SK-N-SH (cell line): ENCODE measurements at places on chromosomes 11 and 22. TPM values are rescaled to one million over a fixed set of nuclear protein-coding genes. Genes with fewer than 3 reads are reported as not detected.

Gene SPINDOC
- polyA plus RNA-seq, result 39.2 and 45.0 TPM in 2 replicates

Gene SEPTIN5
- 10.4 and 14.0 TPM in 2 replicates for polyA plus RNA-seq

DNA sequence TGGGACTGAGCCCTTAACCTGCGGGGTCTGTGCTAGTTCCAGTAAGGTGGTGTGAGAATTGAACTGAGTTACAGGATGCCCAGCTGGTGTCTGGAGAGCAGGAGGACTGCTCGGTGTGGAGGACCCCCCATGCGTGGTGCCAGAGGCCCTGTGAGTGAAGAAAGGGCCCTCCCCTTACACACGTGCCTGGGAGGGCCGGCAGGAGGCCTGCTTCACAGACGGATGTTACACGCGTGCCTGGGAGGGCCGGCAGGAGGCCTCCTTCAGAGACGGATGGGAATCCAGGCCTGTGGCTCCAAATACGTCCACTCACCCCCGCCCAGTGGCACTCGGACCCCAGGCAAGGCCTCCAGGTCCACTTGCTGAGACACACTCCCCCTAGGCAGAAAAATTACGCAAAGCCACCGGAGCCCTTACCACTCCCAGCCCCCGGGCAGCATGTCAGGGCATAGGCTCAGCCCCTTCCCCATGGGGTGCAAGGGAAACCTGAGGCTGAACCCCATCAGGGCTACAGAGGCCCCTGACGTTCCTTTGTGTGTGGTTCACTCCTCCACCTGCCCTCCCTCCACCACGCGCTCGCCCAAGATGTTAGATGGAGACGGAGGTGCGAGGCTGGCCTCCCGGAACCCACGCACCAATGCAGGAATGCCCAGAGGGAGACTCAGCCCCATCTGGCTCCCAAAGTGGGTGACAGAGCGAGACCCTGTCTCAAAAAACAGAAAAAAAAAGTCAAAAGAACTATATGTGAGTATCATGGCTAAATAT lies 227.8 kb downstream of the BRD1 start:
- no peaks in the 10 kb centered on the region for H3K4me1 ChIP-seq
- no peaks in the 10 kb centered on the region for H3K36me3 ChIP-seq
- H3K4me3 ChIP-seq, result no peak overlapping the region
- no peak for DNase-seq

DNA sequence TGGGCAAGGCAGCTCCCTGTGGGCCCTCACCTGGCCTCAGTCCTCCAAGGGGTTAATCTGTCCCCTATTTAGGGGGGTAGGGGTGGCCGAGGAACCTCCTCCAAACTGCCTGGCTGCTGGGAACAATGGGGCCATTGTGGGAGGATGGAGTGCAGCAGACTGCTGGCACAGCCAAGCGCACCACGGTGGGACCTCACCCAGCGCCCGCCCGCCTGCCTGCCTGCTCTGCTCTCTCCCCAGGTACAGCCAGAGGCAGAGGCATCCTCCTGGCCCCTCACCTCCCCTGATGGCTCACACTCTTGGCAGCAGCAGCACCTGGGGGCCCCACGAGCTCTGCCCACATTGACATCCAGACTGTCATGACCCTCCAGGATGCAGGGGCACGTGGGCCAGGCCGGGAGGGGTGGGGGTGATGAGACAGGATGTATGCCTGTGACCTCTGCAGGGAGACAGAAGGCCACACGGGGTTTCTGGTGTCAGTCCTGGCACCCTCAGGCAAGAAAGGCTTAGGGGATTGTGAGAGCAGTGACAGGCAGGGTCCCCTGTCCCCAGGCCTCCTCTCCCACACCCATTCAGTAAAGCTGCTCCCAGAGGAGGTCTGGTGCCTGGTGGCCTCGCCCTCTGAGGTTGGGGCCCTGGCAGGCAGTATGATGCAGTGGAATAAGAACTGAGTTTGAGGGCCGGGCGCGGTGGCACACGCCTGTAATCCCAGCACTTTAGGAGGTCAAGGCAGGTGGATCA lies 11.4 kb downstream of the BCL9L start:
- no peak for DNase-seq
- H3K4me3 ChIP-seq, result no peak overlapping the region
- H3K27ac ChIP-seq, result peak overlapping the region; percentile 100
- no peaks in the 10 kb centered on the region for H3K27me3 ChIP-seq
- peaks cover 3% of the 10 kb centered on the region; the same call in 1 of the 2 replicates for H3K36me3 ChIP-seq

- H3K4me3 ChIP-seq, result no peak overlapping the region
- DNase-seq, result no peak
- peak overlapping the region; percentile 83 for H3K27ac ChIP-seq
- peaks cover 43% of the 10 kb centered on the region; the same call in 1 of the 2 replicates for H3K4me1 ChIP-seq
Measured at GRCh38 chr11:45657496-45658260, 7.7 kb downstream of the CHST1 start.

DNA sequence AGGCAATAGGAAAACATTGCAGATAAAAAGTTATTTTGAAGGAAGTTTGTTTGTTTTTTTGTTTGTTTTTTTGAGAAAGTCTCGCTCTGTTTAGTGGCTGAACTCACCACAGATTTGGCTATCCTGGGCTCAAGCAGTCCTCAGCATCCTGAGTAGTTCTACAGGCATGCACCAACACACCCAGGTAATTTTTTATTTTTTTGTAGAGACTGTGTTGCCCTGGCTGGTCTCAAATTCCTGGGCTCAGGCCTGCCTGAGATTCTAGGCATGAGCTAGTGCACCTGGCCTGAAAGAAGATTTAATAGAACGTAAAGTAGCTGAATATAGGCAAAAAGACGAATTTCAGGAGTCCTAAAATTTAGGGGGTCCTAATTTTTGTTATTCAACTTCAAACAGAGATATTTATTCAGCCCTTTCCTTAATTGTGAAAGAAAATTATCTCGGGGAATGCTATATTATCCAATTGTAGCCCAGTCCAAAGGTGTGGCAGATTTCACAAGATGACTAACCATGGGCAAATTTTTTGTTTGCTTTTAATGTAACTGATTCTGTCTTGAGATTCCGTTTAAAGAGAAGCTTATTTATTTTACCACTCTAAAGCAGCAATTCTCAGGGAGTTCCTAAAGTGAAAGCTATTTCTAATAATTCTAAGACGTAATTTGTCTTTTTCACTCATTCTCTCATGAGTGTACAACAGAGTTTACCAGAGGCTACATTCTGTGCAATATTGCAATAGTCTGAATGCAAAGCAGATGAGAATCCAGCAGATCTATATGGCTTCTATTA lies 940 bp downstream of the IL18 start:
- no peak overlapping the region for H3K27ac ChIP-seq
- H3K36me3 ChIP-seq, result no peaks in the 10 kb centered on the region
- H3K27me3 ChIP-seq, result no peaks in the 10 kb centered on the region

DNA sequence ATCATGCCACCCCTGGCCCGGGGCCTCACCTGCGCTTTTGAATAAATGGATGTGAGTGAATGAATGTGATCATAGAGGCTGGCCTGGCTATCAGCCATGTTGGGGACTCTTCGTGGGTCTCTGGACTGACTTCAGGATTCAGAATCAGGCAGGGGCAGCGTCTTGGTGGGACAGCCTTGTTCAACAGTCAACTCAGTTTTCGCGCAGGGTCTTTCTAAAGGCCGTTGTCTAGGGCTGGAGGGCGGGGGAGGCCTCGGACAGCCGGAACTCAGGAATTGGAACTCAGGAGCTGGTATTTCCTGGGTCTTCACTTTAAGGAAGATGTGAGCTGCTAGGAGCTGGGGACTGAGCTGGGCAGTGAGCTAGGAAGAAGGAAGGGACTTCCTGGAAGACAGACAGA lies 146.0 kb downstream of the CACNA1I start:
- no peak for DNase-seq
- H3K4me3 ChIP-seq, result no peak overlapping the region
- H3K27ac ChIP-seq, result no peak overlapping the region
- H3K27me3 ChIP-seq, result no peaks in the 10 kb centered on the region
